HT1080 (cell line): ENCODE measurements at places on chromosomes 7 and 10.

- DNase-seq = no peak
Observed at GRCh38 chr7:8618441-8619070, 185.1 kb downstream of the NXPH1 start.

- DNase-seq = no peak
Observed at GRCh38 chr7:111272092-111272491, 181.2 kb downstream of the LRRN3 start.

GRCh38 chr7:155781433-155781832, 30.8 kb downstream of the SHH start:
- DNase-seq = no peak

DNA sequence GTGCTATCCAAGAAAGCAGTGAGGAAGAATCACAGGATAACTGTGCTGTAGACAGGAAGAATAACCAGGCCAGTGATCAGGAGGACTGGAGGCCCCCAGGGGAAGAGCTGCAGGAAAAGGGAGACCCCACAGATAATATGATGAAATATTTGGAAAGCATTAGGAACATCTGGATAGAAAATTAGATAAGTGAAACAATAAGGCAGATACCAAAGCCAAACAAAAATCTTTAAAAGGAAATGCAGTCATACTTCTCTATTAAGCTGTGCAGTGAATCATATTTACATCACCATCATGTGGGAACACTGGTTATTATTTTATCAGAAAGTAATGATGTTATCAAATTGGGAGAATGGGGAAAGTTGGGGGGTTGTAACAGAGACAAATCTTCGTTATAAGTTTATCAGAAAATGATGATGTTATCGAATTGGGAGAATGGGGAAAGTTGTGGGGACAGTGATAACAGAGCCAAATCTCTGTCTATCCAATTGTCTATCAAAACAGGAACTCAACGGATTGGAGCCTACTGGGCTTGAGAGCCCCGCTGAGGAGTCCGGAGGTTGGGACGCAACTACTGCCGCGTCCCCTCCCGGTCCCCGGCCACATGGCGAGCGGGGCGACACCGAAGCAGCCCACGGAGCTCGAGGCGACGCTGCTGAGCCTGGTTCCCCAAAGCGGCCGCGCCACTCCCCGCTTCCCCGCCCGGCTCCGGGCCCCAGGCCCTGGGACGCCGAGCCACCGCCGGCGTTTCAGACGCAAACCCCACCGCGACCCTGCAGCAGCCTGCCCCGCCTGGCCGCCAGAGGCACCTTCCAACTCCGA, 14.0 kb upstream of the RALA start:
- DNase-seq = no peak

GRCh38 chr10:34666008-34666704, 148.9 kb downstream of the PARD3 start:
- peak; percentile 84 for DNase-seq

DNA sequence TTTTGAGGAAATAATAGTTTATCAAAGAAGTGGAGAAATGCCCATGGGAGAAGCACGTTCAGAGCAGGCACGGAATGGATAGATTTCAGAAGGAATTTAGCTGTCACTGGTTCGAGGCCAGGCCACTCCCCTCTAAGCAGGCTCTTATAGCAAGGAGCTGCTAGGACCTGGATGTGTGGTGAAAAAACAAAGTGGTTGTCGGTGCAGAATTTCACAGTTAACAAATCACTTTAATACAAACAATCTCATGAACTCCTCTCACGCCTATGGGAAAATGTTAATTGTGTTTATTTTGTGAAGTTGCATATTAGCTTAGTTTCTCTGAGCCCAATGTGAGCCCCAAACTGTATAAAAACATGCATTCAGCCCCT, 176.3 kb downstream of the PKD1L1 start:
- no peak for DNase-seq

GRCh38 chr7:379456-380138, 89.6 kb downstream of the FOXL3 start:
- no peak for DNase-seq

- DNase-seq = peak; percentile 29
Observed at GRCh38 chr10:98293550-98294269, 25.7 kb upstream of the LOXL4 start.

DNA sequence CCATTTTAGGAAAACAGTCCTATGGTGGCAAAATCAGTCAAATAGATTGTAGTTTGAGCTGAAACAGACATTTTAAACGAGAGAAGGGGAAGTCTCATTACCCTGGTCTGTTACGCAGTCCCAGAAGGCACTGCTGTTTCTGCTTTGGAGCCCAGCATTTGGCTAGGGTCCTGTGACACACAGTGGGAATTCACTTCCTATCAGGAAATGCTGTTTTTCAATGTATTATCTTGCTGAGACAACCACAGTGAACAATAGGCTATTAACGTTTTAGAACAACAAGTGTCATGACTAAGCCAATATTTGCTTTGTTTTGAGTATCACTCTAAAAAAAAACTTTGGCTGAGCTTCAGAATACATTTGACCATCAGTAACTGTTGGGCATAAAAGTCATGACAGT, 74.1 kb downstream of the ADD3 start:
- DNase-seq = peak; percentile 77

- DNase-seq = no peak
Observed at GRCh38 chr10:123624086-123624485, 42.1 kb upstream of the GPR26 start.

DNA sequence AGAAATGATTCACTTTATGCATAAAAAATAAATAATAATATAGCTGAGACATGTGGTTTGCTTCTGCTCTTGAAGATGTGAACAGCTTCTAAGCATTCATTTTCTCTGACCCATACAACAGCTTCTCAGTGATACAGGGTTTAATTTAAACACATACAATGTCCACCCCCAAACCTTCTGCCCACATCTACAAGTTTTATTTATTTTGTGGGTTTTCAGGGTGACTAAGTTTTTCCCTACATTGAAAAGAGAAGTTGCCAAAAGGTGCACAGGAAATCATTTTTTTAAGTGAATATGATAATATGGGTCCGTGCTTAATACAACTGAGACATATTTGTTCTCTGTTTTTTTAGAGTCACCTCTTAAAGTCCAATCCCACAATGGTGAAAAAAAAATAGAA, 17.2 kb downstream of the INHBA start:
- DNase-seq = peak; percentile 89

GRCh38 chr10:56370217-56371113, 9.4 kb upstream of the ZWINT start:
- peak; percentile 21 for DNase-seq
